ENCODE measurements at places on chromosomes 3 and 15.

DNA sequence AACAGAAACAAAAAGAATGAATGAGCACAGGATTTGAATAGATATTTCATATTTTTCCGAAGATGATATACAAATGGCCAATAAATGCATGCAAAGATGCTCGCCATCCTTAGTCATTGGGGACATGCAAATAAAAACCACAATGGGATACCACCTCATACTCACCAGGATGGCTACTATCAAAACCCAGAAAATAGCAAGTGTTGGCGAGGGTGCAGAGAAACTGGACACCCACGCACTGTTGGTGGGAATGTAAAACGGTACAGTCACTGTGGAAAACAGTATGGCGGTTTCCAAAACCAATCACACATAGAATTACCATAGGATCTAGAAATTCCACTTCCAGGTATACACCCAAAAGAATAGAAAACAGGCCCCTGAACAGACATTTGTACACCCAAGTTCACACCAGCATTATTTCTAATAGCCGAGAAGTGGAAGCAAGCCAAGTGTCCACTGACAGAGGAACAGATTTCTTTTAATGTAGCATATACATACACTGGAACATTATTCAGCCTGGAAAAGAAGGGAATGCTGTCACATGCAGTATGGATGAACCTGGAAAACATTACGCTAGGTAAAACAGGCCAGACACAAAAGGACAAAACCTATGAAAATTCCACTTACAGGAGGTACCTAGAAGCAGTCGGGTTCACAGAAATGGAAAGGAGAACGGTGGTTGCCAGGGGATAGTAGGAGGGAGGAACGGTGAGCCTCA is 3.6 kb downstream of the RNF168 start:
- no peak for DNase-seq

DNA sequence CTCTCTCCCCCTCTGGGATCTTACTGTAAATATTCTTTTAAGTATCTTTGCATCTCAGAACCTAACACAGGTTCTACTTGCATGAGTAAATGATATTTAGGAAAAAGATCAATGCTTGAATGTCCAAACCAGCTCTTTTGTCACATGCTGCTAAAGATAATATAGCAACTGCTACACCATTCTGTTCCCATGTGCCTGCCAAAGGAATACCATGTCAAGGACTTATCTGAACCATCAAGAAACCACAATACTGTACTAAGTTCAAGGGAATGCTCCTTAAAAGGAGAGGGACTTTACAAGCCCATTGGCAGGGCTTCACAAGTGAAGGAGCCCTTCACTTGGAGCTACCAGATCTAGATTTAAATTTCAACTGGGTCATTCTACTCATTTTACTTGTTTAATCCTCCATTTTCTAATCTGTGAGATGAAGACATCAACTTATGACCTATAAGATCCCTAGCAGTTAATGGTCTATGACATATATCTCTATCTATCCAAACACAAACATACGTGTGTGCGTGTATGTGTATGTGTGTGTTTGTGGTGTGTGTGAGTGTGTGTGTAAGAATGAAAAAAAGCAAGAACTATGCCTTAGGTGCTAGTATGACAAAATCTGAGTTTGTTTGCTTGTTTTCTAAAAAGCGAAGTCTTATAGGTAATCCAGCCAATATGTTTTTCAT is 13.0 kb upstream of the SEC62 start:
- no peak for DNase-seq

DNA sequence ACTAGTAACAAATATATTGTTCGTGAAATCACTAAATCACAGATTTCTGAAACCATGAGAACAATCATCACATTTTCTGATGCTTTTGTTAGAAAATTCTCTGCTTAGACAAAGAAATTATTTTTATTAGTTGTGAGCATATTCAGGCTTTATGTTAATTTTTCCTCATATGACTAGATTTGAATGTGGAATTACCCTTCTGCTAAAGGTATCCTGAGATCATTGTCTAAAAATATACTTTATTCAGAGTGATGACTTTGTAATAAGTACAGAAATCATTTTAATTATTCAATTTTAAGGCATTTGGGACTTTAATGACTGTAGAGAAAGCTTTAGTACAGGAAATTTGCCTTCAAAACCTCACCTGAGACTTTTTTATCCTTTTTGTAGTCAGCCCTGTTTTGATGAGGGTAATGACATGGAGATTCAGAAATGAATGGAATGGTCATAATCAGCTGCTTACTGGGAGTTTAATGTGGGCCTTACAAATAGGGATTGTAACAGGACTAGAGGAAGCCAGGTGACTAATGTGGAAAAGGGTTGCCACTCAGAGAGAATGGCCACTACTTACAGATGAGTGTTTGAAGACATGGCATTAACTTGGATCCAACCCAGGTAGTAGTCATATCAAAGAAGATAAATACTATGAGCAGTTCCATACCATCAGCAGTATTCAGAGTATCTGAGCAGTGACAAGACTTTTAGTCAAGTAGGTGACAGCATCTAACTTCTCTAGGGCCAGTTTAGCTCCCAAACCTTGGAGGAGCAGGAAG is 148.3 kb downstream of the MBNL1 start:
- no peak for DNase-seq

DNA sequence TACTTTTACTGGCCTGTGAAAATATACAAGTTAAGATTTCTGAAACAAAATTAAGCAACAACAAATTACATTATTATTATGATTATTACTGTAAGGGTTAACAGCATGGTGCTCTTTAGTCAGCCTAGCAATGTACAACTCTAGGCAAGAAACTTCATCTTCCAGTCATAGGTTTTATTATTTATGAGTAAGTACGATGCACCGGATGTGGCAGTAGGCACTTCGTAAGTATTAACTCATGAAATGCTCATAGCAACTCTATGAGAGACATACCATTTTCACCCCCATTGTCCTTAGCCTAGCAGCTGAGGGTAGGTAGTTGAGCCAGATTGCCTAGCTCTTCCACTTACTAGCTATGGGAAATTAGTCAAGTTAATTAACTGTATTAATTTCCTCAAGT is 68.0 kb upstream of the PTPRG start:
- no peak for DNase-seq

DNA sequence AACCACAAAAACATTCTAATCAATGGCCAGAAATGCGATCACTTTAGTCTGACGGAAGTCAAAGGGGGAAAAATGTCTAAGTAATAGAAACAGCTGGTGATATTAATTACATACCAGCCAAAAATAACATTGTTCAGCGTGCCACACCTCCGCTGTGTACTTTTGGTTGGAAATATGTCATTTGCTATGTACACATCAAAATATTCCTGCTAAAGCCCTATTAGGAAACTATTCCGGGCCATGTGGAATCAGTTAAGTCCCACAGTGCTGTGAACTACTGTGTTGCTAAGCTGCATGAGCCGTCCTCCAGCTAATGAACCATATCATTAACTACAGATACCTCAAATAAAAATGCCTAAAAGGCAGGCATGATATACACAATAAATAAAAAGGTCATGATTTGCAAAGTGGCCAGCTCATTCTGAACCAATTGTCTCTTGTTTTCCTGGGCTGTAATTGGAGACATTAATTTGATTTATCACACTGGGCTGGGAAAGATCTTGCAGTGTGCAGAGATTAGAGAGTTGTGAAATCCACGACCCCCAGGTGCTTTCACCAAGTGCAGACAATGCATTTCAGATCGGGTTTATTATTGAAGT is 200.5 kb upstream of the LRTM1 start:
- DNase-seq, result no peak

DNA sequence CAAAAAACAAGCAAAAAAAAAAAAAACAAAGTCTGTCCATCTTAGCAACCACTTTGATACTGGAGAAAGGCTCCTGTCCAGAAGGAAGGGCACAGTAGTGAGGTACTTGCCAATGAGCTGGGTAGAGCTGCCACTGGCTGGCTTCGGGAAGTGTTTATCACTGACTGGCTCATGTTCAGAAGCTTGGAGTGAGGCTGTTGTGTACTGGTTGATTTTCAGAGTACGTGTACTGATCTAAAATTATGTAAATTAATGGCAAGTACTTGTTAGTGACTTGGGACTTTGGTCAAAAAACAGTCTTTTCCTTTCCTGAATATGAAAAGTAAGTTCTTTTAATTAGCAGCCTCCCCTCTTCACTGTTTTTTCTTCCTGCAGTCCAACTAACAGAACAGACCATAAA is 979 bp upstream of the ZNF621 start:
- no peak for DNase-seq

- peak; percentile 9 for DNase-seq
Observed at GRCh38 chr15:76994001-76994400, 925 bp upstream of the PSTPIP1 start.

GRCh38 chr3:39108200-39108710 is 775 bp downstream of the TTC21A start:
- peak; percentile 95 for DNase-seq

DNA sequence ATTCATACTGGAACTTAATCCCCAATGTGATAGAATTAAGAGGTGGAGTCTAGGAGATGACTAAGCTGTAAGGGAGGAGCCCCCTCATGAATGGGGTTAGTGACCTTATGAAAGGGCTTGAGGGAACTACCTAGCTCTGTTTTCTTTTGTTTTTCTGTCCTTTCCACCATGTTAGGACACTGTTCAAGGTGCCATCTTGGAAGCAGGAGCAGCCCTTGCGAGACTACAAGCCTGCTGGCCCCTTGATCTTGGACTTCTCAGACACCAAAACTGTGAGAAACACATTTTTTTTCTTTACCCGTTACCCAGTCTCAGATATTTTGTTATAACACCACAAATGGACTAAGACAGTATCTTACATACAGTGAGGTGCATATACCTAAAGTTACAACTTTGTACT is 26.5 kb downstream of the GOLGA6A start:
- DNase-seq, result no peak

GRCh38 chr3:40876009-40876408 is 323.3 kb upstream of the CTNNB1 start:
- no peak for DNase-seq

- peak; percentile 82 for DNase-seq
Observed at GRCh38 chr3:197847866-197848401, 56.9 kb downstream of the LRCH3 start.

- DNase-seq, result no peak
Observed at GRCh38 chr3:99472385-99472784, 166.0 kb upstream of the COL8A1 start.

DNA sequence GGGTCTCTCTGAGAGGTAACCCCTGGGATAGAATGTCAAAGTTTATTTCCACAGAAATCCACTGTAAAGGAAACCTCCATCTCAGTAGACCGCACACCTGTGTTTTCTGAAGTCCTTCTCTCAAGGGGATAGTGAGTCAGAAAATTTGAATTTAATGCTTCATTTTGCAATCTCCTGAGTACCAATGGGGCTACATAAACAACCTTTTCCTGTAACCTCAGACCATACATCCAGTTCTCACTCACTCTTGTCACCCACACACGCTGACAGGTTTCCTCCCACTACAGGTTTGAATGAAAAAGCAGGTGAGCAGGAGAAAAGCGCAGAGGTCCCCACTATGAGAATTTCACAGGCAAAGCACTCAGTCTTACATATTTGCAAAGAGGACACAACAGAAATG is 165.3 kb upstream of the MCTP2 start:
- no peak for DNase-seq

GRCh38 chr15:33946152-33946551 is 22.1 kb upstream of the CHRM5 start:
- no peak for DNase-seq

- no peak for DNase-seq
Observed at GRCh38 chr15:80184554-80184953, 31.8 kb downstream of the FAH start.

Data from MV-4-11 (cell line).